ENCODE measurements at places on chromosomes 7 and 10.
A peak's percentile ranks its signal among the peaks of the same experiment; 100 is the strongest.

- no peak for DNase-seq
These were observed 82.9 kb downstream of the PRKAG2 start for GRCh38 chr7:151793991-151794507.

- no peak for DNase-seq
These were observed 315.0 kb downstream of the PTPRN2 start for GRCh38 chr7:158272509-158273137.

GRCh38 chr7:85525676-85526075, 338.8 kb upstream of the SEMA3D start:
- no peak for DNase-seq

GRCh38 chr7:27759491-27759890, 19.5 kb downstream of the TAX1BP1 start:
- DNase-seq = no peak

DNA sequence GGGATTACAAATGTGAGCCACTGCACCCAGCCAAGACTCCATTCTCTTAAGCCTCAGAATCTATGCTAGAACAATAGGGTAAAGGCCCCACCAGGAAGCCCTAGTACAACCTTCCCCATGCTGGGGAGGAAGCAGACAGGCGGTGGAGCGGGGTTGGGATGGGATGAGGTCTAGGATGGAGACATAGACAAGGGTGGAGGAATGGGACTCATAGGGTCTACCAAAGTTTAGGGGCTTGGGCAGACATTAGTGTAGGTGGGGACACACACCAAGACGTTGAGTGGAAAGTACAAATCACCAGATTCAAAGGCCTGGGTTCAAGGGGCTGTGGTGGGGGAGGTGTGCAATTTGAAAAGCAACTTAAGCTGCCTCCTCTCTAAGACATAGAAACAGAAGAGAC, 19.3 kb downstream of the PRSS2 start:
- DNase-seq = no peak

GRCh38 chr10:6400331-6400730, 179.7 kb downstream of the PRKCQ start:
- DNase-seq = no peak

DNA sequence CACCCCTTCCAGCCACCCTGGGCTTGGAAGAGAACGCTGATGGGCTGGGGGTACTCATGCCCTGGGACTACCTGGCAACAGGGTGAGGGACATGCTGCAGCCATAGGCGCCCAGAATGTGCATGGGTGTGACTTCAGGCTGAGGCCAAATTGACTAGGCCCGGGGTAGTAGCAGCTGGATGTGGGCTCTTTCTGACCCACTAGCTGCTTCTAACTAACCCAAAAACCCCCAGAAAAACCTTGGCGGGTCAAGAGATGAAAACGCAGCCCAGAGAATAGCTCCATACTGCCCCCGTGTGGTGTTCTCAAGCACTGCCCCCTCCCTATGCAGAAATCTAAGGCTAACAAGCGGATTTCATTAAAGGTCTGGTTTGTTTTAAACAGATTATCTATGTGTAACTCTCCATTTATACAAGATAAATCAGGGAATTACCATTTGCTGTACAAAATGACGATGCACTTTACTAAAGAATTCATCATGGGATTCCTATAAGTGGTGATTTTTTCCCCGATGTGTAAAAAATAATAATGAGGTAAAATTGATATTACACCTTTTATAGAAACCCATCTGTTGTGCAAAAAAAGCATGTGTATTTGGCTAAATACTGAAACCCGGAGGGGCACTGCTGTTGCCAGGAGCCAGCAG, 4.2 kb downstream of the SMARCD3 start:
- peak; percentile 69 for DNase-seq

DNA sequence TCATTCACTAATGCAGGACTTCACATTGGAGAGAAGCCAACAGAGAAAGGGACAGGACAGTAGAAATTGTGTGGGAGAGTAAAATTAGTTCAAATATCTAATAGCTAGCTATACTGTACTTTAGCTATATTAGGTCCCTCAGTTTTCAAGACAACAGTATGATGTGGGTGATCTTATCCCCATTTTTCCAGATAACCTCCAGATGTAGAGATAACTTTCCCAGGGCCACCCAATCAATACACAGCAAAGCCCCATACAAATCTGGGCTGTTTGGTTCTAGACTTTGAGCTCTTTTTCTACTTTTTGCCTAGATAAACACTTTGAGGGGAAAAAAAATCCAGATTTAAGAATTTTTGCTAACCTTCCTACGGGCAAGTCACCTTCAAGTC, 482 bp upstream of the CLDN12 start:
- DNase-seq = no peak

DNA sequence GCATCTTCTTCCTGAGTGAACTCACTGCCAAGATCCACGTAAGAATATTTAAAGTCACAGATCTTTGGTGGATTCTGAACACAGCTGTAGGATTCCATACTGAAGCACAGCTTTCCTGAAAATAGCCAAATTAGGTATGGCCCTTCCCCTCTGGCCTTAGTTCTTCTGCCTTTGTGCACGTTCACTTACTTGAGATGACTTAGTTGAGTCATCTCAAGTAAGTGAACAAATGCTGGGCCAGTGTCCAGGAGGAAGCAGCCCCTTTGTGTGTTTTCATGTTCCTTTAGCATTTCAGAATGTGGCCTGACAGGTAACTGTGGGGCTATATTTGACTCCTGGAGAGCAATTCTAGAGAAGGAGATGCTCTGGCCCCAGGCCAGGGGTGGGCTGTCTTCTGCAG, 51.5 kb downstream of the CCNY start:
- DNase-seq = no peak

GRCh38 chr10:42975558-42976340, 101.1 kb upstream of the RET start:
- no peak for DNase-seq

DNA sequence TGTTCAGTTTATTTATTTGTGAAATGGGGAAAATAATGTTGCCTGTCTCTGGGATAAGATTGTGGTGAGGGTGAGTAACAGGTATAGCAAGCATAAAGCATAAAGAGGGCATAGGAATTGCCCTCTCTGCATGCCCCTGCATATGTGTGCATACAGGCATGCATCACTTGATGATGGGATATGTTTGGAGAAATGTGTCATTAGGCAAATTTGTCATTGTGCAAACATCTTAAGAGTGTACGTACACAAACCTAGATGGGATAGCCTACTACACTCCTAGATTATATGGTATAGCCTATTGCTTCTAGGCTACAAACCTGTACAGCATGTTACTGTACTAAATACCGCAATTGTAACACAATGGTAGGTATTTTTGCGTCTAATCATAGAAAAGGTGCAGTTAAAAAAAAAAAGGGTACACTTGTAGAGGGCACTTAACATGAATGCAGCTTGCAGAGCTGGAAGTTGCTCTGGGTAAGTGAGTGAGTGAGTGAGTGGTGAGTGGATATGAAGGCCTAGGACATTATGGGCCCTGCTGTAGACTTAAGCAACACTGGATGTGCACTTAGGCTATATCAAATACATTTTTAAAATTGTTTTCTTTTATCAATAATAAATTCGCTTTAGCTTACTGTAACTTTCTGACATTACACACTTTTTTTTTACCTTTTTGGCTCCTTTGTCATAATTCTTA, 386.5 kb upstream of the ANKRD30A start:
- DNase-seq = no peak

DNA sequence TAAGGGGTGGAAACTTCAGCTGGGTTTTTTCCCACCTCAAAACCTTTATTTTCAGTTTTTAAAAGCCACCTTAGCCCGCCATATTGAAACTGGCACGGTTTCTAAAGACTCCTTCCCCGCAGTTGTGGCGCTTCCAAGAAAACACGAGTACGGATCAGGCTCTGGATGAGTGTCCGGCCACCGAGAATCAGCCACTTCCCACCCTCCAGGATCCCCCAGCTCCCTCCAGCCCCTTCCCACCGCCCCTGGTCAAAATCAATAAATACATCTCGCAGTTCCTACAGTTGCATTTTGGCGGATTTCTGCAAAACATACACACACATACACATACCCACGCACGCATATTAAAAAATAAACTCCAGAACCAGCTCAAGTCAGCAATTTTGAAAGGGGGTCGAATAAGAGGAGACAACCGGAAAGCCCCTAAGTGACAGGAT, 1.1 kb downstream of the SFMBT2 start:
- DNase-seq = no peak

- DNase-seq = no peak
These were observed 103.0 kb downstream of the VOPP1 start for GRCh38 chr7:55469271-55469681.

Data from ACHN (cell line).